Pancreas (tissue), 10 donors: ENCODE measurements at places on chromosomes 5 and 9. TPM values are rescaled to one million over a fixed set of nuclear protein-coding genes. Genes with fewer than 3 reads are reported as not detected.

DNA sequence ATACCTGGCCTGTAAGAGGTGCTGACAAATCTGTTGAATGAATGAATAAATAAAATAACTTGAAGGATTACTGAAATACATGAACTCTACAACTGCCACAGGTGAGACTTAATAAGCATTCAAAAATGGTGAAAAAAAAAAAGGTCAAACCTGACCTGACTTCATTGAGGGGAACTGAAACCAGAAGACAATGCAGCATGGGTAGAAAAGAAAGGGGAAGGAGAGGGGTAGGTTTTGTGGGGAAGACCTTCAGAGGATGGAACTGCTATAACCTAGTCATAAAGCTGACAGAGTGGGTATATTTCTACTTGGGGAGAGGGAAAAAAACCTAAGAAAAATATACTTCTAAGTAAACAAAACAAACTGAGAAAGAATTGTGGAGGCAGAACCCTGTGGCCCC is 56.6 kb downstream of the RASEF start:
- no peaks in the 10 kb centered on the region for H3K4me1 ChIP-seq
- H3K27me3 ChIP-seq = no peaks in the 10 kb centered on the region
- H3K36me3 ChIP-seq = no peaks in the 10 kb centered on the region
- no peak overlapping the region for H3K4me3 ChIP-seq
- no peak for DNase-seq

DNA sequence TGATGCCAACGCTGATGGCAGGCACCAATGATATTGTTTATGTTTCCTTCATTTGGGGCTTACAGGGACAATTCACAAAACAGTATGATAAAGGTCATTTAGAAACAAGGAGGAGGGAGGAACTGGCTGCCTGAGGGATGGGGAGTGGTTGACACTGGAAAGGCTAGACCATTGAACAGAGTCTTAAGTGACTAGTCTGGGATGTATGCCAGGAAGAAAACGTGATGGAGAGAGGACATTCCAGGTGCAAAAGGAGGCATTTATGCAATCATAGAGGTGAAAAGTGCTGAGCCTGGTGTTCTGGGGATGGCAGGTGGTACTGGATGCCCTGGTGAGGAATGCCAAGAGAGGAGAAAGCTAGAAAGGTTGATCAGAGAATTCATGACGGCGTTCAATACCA is 153.4 kb downstream of the ZNF462 start:
- no peaks in the 10 kb centered on the region for H3K27me3 ChIP-seq
- no peaks in the 10 kb centered on the region for H3K4me1 ChIP-seq
- H3K27ac ChIP-seq = no peak overlapping the region
- H3K36me3 ChIP-seq = no peaks in the 10 kb centered on the region
- DNase-seq = no peak
- H3K4me3 ChIP-seq = no peak overlapping the region

DNA sequence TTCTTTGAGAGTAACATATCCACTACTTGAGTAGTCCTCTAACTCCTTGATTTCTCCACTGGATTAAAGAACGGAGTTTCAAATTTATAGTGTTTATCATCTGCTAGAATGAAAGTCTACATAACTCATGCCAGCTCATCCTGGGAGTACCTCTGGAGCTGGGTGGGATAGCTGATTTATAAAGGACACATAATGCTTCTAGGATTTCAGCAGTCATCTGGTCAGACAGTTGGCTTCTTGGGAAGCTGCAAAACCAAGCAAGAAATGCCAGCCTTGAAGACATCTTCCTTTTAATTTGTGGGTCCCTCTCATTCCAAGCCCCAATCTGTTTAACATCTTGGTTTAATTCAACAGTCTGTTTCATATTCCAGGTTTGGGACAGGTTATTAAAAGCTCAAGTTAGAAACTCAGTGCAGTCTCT is 3.2 kb downstream of the GALNT10 start:
- DNase-seq = no peak
- H3K27ac ChIP-seq = no peak overlapping the region
- no peaks in the 10 kb centered on the region for H3K27me3 ChIP-seq
- H3K4me1 ChIP-seq = no peaks in the 10 kb centered on the region

DNA sequence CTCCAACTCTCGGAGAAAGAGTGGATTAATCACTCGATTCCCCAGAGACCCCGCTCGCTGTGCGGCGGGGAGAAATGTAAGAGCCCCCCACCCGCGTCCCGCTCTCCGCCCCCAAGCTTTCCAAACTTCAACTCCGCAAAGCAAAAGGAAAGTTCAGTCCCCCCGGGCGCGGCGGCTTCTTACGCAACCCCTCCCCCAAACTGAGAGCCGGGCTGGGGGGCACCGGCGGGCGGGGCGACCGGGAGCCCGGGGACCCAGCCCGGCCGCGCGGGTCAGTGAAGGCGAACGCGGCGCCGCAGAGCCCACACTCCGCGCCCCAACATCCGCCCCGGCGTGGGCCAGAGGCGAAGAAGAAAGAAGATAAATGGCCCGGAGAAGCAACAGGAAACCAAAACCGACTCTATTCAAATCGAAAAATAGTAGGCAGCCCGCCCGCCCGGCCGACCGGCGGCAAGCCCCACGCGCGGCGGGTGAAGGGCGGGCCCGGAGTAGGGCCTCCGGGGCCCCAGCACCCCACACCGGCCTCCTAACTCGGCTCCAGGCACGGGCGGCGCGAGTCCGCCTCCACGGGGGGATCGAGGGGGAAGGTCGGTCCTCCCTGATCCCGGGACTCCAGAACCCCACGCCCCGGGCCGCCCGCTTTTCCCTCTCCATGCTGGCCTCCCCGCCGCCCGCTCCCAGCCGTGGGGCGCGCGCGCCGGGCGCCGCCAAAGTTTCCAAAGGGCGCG is 720 bp downstream of the NOTCH1 start:
- no peaks in the 10 kb centered on the region for H3K27me3 ChIP-seq
- no peak for DNase-seq
- no peaks in the 10 kb centered on the region for H3K36me3 ChIP-seq
- H3K27ac ChIP-seq = peak overlapping the region; percentile 83
- H3K4me1 ChIP-seq = peaks cover 43% of the 10 kb centered on the region
- peak overlapping the region; percentile 98 for H3K4me3 ChIP-seq

GRCh38 chr5:75435096-75435495 is 76.3 kb downstream of the CERT1 start:
- no peak overlapping the region for H3K4me3 ChIP-seq
- H3K36me3 ChIP-seq = no peaks in the 10 kb centered on the region
- DNase-seq = no peak
- H3K27ac ChIP-seq = no peak overlapping the region

DNA sequence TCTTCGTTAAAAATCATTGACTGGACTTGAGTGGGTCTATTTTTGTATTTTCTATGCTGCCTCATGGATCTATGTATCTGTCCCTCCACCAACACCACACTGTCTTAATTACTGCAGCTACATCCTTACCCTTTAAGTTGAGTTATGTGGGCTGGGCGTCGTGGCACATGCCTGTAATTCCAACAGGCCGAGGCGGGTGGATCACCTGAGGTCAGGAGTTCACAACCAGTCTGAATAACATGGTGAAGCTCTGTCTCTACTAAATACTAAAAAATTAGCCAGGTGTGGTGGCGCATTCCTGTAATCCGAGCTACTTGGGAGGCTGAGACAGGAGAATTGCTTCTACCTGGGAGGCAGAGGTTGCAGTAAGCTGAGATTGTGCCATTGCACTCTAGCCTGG is 48.2 kb downstream of the XRCC4 start:
- H3K36me3 ChIP-seq = no peaks in the 10 kb centered on the region
- no peak overlapping the region for H3K4me3 ChIP-seq
- no peak for DNase-seq
- no peaks in the 10 kb centered on the region for H3K4me1 ChIP-seq
- no peaks in the 10 kb centered on the region for H3K27me3 ChIP-seq
- H3K27ac ChIP-seq = no peak overlapping the region

DNA sequence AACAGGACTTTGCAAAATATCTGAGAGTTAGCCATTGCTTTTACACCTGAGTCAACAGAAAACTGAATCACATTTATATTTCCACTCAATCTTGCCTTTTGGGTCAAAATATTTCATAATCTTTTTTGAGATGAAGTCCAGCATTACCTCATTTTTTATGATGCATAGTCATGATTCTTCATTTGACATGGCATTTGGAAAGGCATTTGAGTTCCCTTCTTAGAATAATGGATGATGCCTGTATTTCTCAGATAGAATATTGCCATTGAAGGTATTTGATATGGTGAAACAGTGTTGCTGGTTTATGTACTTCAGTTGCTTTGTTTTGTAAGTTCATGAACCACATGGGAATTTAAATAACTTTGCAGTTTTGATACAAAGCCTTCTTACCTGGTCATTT is 180.4 kb downstream of the PRR16 start:
- no peaks in the 10 kb centered on the region for H3K36me3 ChIP-seq
- H3K27ac ChIP-seq = no peak overlapping the region
- DNase-seq = no peak
- H3K4me1 ChIP-seq = no peaks in the 10 kb centered on the region

DNA sequence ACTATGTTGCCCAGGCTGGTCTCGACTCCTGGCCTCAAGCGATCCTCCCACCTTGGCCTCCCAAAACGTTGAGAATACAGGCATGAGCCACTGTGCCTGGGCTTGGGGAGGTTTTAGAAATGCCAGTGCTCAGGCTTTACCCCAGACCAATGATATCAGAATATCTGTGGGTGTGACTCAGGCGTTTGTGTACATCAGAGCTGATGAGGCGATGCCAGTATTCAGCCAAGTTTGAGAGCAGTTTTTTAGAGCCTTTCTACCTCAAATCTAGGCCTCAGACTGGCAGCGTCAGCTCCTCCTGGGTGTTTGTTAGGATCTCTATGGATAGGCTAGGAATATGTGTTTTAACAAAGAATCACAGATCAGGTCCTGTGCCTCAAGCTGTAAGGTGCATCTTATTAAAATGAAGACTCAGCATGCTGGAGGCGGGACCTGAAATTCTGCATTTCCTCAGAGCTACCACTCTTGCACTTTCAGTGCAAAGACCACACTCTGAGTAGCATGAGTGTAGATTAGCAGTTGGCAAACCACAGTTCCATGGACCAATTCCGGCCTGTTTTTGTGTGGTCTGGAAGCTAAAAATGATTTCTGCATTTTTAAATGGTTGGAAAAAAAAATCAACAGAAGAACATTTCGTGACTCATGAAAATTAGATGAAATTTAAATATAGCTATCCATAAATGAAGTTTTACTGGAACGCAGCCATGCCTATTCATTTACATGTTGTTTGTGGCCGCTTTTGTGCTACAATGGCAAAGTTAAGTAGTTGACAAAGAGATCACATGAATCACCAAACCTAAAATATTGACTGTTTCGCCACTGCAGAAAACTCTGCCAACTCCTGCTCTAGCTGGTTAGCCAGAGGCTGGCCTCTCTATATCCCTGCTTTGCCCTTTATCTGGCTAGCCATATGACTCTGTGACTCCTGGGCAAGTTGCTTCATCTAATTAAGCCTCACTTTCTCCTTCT is 92.2 kb downstream of the KLF4 start:
- H3K27me3 ChIP-seq = no peaks in the 10 kb centered on the region
- DNase-seq = no peak
- no peaks in the 10 kb centered on the region for H3K36me3 ChIP-seq
- no peak overlapping the region for H3K4me3 ChIP-seq
- no peaks in the 10 kb centered on the region for H3K4me1 ChIP-seq

DNA sequence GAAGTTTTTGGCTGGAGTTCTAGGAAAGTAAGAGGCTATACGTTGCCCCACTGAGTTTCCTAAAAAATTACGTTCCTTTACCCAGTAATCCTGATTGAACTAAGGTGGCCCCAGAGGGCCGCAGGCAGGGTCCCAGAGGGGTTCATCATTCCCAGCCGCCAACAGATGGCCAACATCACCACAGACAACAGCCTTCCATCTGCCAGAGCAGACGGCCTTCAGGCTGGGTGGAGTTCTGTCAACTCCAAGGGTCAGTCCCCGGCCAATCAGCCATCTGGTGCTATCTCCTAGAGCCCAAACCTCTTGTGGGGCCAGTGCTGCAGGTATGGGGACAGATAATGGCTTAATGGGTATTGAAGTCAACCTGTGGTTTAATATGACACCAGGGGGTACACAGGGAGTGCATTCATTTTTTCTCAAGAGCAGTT is 30.4 kb downstream of the TBC1D2 start:
- H3K27ac ChIP-seq = no peak overlapping the region
- DNase-seq = no peak
- H3K4me1 ChIP-seq = no peaks in the 10 kb centered on the region
- no peak overlapping the region for H3K4me3 ChIP-seq
- H3K36me3 ChIP-seq = no peaks in the 10 kb centered on the region
- H3K27me3 ChIP-seq = no peaks in the 10 kb centered on the region

Gene ZNF462
- total RNA-seq = 12.6 TPM

Gene RMND5B
- total RNA-seq = 14.1 TPM

Gene RANBP6
- 3.9 TPM for total RNA-seq

Gene FOXD4L6
- not detected for total RNA-seq

Gene PCDHB4
- 3.3 TPM for total RNA-seq

Gene COQ4
- total RNA-seq = 38.9 TPM

Gene NOXA1
- 8.4 TPM for total RNA-seq

Gene ORM2
- total RNA-seq = not detected

Gene LMX1B
- 0.14 TPM for total RNA-seq
